ENCODE measurements at places on chromosomes 6 and 20. TPM values are rescaled to one million over a fixed set of nuclear protein-coding genes. Genes with fewer than 3 reads are reported as not detected.

Gene SLC32A1
- total RNA-seq: 13.7 TPM

- no peak for DNase-seq
Observed at GRCh38 chr6:108565091-108565766, 4.5 kb downstream of the FOXO3 start.

GRCh38 chr6:56327946-56328727, 80.8 kb upstream of the COL21A1 start:
- no peak for DNase-seq

Gene SNX21
- 24.4 TPM for total RNA-seq

DNA sequence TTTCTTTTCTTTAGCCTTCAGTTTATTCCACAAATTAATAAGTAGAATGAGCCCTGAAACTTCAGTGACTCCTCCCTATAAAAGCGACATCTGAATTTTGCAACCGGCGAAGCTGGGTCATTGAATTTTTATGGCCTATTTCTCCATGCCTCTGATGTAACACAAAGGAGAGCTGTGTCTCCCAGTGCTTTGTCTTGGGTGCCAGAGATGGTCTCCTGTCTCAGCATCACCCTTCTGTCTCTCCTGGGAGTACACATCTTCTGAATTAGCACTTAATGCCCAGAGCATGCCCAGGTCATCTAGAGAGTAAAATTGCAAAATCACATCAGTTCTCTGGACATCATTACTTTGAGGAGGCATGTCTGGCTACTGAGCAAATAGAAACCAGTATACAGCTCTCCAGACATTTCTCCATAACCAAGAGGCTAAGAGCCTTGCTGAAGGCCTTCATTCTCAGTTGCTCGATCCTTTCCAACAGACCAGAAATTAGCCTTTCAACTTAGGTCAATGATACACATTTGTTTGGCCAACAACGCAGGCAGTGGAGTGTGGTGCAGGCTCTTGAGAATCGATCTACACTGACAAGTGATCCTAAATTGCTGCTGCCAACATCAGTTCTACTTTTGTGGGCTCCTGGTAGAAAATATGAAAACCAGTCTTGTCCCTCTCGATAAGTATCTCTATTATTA, 176.0 kb upstream of the FOXQ1 start:
- peak; percentile 12 for DNase-seq

DNA sequence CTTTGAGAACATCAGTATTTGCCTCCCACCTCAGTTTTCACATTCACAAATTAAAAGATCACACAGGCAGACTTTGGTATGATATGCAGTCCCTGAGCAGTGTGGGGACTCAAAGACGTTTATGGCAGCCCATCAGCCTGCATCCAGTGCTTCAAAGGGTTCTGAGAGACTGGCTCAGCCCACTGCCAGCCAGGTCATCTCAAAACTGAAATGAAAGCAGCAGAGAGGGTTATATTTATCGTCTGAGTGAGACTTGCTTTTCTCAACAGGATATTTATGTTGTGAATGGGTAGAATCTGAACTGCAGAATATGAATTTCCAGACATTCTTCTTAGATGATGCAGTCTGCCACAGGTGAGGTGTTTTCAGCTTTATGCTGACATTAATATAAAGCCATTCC, 159.8 kb downstream of the NRN1 start:
- DNase-seq: no peak

Gene HAO1
- total RNA-seq: not detected

DNA sequence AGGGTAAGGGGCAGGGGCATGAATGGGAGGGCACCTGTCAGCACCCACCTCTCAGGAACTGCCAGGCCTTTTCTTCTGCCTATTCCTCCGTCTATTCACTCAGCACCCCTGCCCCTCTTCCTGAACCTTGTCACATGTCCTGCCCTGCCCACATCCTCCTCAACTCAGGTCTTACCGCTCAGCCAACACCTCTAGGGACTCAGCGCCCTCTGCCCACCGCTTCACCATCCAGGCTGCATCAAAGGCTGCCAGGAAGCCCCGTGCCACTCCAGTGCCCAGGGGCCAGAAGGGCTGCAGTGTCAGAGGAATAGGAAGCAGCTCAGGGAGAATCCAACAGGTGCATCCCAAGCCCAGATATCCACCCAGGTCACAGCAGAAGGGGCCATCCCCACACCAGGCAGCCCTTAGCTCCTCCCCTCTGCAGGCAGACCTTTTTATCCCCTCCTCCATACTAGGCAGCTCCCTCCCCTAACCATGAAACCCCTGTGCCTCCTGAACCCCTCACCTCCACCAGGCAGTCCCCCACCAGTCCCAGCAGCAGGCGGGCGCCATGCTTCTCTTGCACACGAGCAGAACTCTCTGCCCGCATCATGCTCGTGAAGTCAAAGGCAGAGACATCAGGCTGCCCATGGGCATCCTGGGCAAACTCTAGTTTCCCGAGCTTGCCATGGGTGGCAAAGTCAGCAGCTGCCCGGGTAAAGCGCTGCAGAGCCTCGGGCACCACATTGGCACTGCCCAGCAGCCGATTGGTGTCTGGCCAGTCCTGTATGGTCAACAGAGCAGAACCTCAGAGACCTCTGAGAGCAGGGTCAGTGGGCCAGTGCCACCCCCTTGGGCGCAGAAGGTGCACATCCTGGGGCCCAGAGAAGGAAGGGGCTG, 5.5 kb downstream of the MICAL1 start:
- no peak for DNase-seq

GRCh38 chr6:106509420-106510089, 119.7 kb downstream of the RTN4IP1 start:
- DNase-seq: no peak

DNA sequence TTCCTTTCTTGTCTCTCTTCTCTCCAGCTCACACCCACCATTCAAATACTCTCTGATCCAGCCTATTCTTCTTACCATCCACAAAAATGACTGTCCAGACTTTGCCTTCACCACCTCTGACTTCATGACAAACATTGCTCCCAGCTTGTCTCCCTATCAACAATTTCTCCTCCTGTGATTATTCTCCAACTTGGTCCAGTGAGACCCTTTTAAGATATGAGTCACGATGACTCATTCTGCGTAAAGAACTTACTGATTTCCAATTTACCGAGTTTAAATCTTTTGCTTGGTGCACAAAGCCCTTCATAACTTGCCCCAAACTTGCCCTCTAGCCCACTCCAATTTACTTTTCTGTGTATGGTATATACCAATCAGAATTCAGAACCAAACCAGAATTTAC, 833.2 kb downstream of the MAFB start:
- DNase-seq: no peak

GRCh38 chr6:15194453-15194852, 51.4 kb upstream of the JARID2 start:
- DNase-seq: no peak

DNA sequence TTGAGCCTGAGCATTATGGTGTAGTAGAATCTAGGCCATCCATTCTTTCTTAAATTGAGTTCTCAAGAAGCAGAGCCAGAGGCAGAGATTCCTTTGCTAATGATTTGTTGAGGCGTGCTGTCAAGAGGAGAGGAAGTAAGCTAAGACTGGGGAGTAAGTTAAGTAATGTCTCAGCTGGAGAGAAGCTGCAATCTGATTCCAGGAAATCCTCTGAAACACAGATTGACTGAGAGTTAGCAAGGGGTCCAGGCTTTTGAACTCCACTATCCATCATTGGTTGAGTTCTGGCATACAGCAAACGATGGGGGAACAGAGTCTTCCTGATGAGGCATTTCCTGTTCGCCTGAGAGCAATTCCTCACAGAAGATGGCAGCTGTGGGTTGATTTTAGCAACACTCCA, 207.4 kb upstream of the RAB32 start:
- no peak for DNase-seq

DNA sequence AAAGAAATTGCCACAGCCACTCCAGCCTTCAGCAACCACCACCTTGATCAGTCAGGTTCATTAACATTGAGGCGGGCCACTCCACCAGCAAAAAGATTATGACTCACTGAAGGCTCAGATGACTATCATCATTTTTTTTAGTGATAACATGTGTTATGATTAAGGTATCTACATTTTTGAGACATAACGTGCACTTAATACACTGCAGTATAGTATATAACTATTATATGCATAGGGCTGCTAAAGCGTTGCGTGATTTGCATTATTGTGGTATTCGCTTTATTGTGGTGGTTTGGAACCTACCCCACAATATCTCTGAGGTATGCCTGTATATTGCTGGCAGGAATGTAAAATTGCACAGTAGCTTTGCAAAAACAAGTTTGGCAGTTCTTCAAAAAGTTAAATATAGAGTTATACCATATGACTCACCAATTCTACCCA, 6.8 kb upstream of the RIPK1 start:
- no peak for DNase-seq

All from cerebellum (tissue), 4 donors.